Smooth muscle cell of the pulmonary artery (primary cell): ENCODE measurements at places on chromosomes 1 and 21. TPM values are rescaled to one million over a fixed set of nuclear protein-coding genes. Genes with fewer than 3 reads are reported as not detected.

The ASPM gene
- total RNA-seq: 4.3 and 15.1 TPM in 2 replicates

The TTC39A gene
- 1.6 and 2.0 TPM in 2 replicates for total RNA-seq

The OR2L2 gene
- total RNA-seq: not detected in 2 replicates

The PPM1J gene
- 1.0 and 1.5 TPM in 2 replicates for total RNA-seq

The CACNA1E gene
- 0.03 TPM in 1 of 2 replicates, not detected in the other for total RNA-seq
